ENCODE measurements at places on chromosomes 6 and 20.

DNA sequence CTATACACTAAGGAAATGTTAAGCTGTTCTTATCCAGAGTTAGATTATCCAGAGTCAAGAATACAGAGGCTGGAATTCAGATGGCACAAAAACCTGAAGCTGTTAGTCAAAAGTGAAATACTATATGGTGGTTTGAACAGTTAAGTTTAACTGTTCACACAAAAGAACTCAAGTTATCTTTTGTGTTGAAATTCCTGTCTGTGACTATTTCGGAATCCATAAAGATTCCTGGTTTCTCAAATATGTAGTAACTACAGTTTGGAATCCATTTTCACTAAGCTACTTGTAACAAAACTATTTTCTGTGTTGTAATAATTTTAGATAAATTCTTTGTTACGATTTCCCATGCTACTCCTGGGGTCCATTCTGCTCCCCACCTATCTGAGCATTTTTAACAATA lies 24.5 kb downstream of the FIG4 start:
- no peak for DNase-seq

GRCh38 chr6:46265373-46265772 lies 94.6 kb upstream of the ENPP5 start:
- no peak for DNase-seq

- DNase-seq, result no peak
Observed at GRCh38 chr6:109958626-109959025, 19.5 kb upstream of the GPR6 start.

- DNase-seq, result no peak
Observed at GRCh38 chr6:133621751-133622150, 267.2 kb upstream of the TCF21 start.

GRCh38 chr20:40017765-40018164 lies 671.3 kb downstream of the MAFB start:
- no peak for DNase-seq

GRCh38 chr20:16455324-16455723 lies 117.9 kb downstream of the KIF16B start:
- DNase-seq, result no peak

DNA sequence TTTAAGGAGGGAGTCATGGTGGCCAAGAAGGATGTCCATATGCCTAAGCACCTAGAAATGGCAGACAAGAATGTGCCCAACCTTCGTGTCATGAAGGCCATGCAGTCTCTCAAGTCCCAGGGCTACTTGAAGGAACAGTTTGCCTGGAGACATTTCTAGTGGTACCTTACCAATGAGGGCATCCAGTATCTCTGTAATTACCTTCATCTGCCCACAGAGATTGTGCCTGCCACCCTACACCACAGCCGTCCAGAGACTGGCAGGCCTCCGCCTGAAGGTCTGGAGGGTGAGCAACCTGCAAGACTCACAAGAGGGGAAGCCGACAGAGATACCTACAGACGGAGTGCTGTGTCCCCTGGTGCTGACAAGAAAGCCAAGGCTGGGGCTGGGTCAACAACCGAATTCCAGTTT lies 115.0 kb downstream of the HFE start:
- no peak for DNase-seq

DNA sequence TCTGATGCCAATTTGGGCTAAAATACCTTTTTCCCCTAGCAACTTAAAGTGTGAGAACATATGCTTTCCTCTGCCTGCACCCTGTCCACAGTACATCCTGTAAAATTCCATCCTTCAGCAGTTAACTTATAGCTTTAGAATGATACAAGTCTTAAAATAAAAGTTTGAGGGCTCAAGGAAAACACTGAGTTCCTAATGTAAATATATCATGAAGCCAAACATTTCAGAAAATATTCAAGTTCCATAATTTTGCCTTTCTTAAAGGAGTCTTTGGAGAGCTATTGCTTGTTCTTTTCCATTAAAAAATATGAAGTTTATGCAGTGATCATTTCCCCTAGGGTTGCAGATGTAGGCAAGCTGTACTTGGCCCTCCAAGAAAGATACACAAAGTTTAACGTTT lies 303.8 kb downstream of the COL12A1 start:
- no peak for DNase-seq
